ENCODE measurements at places on chromosomes 4 and X. TPM values are rescaled to one million over a fixed set of nuclear protein-coding genes. Genes with fewer than 3 reads are reported as not detected.

Gene DUSP21
- total RNA-seq: not detected

Gene KCNIP4
- total RNA-seq: not detected

Gene CCDC149
- 1.7 TPM for total RNA-seq

- no peak for DNase-seq
These were observed 167.2 kb upstream of the WDR1 start for GRCh38 chr4:10283761-10284160.

DNA sequence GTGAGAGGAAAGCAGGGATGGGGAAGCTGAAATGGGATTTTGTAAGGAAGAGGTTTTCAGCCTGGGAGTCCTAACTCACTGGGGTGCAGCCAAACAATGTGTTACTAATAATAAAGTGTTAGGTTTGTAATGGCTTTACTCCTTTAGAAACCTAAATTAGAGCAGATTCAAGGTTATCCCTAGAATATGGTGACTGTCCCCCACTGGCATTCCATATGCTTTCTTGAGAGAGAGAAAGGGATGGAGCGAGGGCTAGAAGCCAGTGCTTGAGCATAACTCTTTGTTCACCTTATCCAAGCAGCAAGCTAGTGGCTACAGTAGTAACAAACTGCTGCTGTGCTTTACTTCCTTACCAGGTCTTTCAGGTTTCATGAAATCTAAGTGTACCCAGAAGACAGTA, 249.1 kb upstream of the PGRMC2 start:
- no peak for DNase-seq

DNA sequence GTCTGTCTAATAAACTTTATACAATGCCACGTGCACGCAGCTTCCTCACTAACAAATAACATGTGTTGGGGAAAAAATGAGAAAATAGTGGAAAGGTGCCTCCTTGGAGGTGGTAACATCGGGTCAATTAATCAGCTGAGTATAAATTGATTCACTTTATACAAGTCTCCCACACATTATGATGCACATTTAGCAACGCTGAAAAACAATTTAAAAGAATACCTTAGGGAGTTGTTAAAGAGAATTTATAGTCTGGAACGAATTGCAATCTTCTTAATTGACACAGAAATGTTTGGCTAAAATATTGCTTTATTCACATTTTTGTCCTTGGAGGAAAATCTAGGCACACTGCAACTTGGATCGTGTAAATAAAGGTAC, 84.2 kb downstream of the HPRT1 start:
- no peak for DNase-seq

- DNase-seq: peak; percentile 78
These were observed at the start of gene CXCL6 for GRCh38 chr4:73836373-73837279. Gene CXCL6, plus strand, starts transcription at chr4:73836678. Its CDS starts 73 bp downstream, at chr4:73836751.
